ENCODE measurements at places on chromosomes 6 and 20. TPM values are rescaled to one million over a fixed set of nuclear protein-coding genes. Genes with fewer than 3 reads are reported as not detected.

DNA sequence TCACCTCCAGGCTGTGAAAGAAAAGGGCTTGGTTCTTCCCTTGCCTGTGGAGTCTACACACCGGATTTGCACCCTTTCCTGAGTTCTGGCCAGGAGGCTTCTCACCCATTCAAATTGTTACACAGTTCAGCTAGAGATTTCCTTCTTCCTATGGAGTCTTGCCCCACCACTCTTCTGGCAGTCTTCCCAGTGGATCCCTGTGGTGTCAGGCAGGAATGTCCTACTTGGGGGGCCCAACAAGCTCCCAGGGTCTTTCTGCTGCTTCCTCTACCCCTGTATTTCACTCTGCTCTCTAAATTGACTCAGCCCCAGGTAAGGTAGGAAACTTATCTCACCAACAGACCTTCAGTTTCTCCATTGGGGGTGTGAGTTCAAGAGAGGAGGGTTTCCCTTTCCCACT lies 14.0 kb upstream of the CST9L start:
- no peak for DNase-seq

- DNase-seq: no peak
Measured at GRCh38 chr6:109373762-109374161, 8.5 kb downstream of the CD164 start.

- DNase-seq: no peak
Measured at GRCh38 chr6:79302341-79302740, 67.9 kb upstream of the HMGN3 start.

GRCh38 chr6:133179481-133179880 lies 61.7 kb upstream of the EYA4 start:
- no peak for DNase-seq

- no peak for DNase-seq
Measured at GRCh38 chr6:12009180-12009685, 2.9 kb upstream of the HIVEP1 start.

- DNase-seq: peak; percentile 65
Measured at GRCh38 chr6:53128842-53129241, 19.8 kb downstream of the GCM1 start.

DNA sequence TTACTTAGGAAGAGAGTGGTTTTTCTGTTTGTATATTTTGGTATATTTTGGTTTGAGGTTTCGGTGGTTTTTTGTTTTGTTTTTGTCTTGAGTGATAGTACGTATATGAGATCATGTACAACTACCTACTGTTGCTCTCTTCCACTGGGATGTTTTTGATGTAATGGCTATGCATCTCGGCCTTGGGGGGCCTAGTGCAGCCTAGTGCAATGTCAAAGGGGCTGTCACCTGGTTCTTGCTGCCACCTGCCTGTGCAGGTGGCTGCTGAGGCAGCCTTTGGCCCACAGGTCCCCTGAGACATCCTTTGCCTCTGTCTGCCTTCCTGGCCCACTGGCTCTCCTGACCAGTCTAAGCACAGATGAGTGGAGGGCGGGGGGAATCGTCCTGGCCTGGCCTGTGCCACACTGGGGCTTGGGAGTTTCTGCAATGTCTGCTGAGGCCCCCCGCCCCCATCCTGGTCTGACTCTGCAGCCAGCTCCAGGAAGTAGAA lies 546.6 kb downstream of the CD83 start:
- no peak for DNase-seq

DNA sequence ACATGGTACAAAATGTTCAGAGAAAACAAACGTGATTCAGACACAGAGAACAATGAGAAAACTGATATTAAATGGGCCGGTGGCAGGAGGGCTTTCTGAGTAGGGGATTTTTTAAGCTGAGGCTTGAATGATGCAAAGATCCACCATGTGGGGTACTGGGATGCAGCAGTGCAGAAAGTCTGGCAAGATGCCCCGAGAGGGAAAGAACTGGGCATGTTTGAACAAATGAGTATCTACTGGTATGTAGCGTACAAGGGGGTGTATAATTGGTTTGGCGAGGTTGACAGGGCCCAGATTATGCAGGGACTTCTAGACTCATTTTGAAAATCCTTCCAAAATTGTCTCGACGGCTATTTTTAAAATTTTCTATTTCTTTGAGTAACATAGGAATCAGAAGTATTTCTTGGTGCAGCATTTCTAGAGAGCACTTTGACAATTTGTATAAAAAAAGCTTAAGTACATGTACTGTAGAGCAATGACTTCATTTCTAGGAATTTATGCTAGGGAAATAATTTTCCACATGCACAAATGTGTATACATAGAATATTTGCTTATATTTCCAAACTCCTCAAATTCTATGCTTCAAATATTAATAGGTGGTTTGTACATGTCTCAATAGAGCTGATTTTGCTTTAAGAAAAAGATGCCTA lies 119.6 kb upstream of the DOK5 start:
- DNase-seq: no peak

- no peak for DNase-seq
Measured at GRCh38 chr6:159380114-159380513, 210.9 kb downstream of the FNDC1 start.

The LGSN gene
- not detected for total RNA-seq

The SRSF3 gene
- 700 TPM for total RNA-seq

All from epithelial cell of proximal tubule (primary cell).